ENCODE measurements at places on chromosomes 1 and 21.

- no peak for DNase-seq
Measured at GRCh38 chr1:185049670-185050069, 4.3 kb downstream of the RNF2 start.

DNA sequence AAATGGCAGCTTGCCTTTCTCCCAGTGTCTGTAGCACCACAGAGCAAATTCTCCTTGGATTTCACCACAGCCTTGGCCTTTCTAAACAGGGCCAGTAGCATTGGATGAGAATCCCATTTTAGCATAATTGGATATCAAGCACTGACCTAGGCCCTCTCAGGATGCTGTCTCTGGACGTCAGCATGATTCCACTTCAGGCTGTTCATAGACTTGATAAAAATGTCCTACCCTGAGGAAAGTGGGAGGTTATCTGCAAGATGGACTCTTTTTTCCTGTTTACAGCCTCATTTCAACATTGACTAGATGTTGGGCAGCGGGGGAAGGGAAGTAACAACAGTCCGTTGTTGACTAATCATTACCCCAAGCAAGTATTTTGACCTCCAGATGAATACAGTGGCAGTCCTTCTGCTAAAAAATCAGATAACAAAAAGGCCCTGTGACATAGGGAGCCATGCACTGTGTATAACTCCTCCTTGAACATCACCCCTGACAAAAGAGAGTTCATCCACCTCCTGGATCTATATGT is 5.2 kb downstream of the NPL start:
- DNase-seq: no peak

DNA sequence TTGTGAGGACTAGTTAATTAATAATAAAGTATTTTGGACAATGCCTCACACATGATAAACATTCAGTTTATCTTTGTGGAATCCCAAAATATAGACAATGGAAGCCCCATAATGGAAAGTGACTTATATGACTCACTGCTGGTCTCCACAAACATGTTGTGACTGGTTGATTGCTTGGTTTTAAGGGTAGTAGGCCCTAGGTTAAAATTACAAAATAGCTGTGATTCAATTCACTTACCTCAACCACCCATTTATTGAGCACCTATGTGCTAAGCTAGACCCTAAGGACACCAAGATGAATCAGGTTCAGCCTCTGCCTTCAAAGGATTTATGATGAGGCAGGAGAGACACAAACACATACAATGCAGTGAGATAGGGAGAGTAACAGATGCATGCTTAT is 42.4 kb downstream of the KANK4 start:
- DNase-seq: no peak

- no peak for DNase-seq
Measured at GRCh38 chr1:37515185-37516034, 844 bp upstream of the MEAF6 start.

Data from OCI-LY7 (cell line).